ENCODE measurements at places on chromosomes 6 and 20.

- peak; percentile 7 for DNase-seq
Measured at GRCh38 chr6:136886091-136886490, 36.0 kb upstream of the SLC35D3 start.

DNA sequence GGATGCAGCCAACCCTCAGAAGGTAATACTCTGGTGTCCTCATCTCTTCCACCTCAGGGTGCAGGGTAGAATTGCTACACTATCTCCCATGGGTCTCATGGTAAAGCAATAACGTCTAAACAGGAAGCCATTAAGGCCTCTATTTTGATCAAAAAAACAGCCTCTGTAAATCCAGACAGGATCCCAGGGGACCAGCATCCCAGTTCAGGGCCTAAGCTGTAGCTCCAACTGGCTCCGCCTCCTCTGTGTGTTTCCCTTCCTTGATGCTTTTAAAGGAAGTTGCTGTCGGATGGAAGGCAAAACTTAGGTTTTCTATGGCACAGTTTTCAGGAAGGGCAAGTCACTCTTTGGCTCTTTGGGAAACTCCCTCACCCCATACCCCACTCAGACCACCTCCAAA is 222.0 kb downstream of the MAFB start:
- DNase-seq: no peak

DNA sequence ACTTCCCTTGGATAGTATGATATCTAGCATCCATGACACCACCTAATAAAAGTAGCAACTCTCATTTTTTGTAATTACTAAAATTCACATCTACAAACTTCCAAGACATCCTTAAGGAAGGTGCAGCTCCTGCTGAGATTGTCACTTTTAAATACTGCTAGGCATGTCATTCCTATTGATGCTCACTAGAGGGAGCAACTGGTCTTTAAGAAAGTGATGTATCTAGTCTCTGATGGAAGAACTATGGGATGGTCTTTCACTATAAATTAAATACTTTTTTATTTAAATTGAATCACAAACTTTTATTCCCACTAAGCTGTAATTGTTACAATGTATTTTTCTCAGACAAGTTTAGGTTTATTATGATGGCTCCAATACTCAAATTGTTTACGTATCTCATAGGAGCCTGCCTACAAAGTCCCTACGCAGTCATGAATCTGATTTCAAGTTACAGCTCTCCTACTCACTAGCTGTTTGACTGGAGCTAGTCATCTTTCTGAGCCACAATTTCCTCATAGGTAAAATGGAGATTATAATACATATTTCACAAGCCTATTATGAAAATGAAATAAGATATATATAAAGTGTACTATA is 8.1 kb upstream of the TSPYL1 start:
- peak; percentile 45 for DNase-seq

GRCh38 chr6:95489185-95489863 is 88.0 kb upstream of the MANEA start:
- DNase-seq: no peak

DNA sequence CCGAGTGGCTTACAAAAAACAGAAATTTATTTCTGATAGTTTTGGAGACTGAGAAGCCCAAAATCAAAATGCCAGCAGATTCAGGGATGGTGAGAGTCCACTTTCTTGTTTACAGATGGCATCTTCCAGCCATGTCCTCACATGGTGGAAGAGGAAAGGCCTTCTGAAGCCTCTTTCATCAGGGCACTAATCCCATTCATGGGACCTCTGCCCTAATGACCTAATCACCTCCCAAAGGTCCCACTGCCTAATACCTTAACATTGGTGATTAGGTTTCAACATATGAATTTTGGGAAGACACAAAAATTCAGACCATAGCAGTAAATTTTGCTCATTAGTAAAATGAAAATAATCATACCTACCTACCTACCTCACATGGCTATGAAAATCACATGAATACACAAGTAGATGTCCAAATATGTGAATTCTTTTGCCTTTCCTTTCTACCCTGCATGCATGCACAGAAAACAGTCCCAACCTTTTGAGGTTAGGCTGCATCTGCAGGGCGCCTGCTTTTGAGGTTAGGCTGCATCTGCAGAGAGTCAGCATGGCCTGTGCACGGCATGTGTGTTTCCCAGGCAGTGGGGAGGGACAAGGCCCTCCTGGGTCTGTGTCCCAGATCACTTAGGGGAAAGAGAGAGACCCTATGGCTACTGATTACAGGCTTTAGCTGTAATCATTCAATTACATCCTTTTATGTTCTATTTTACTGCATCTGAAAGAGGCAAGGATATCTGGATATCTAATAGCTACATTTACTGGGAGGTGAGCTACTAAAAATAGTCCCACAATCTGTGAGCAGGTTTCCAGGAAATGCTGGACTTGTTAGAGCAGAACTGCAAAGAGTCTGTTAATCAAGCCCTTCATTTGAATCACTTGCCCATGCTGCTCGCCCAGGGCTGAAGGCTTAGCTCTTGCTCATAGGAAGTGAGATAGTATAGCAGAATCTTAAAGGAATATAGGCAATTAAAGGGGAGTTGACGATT is 497.7 kb upstream of the MARCKS start:
- no peak for DNase-seq

DNA sequence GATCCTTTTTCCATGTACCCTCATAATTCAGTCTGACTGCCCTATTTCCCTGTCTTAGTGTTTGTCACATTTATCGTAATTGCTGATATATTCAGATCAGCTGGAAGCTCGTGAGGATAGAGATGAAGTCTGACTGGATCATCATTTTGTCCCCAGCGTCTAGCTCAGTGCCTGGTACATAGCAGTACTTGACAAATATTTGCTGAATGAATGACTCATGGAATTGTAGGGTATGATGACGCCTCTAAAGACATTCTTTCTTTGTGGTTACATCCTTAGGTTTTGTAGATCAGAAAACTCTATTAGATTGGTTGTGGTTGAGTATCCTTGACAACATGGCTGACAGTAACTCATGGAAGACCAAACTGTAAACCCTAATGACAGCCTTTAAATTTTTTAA is 68.9 kb downstream of the MTHFD1L start:
- no peak for DNase-seq

- no peak for DNase-seq
Measured at GRCh38 chr20:52172392-52173047, 19.1 kb downstream of the ZFP64 start.

DNA sequence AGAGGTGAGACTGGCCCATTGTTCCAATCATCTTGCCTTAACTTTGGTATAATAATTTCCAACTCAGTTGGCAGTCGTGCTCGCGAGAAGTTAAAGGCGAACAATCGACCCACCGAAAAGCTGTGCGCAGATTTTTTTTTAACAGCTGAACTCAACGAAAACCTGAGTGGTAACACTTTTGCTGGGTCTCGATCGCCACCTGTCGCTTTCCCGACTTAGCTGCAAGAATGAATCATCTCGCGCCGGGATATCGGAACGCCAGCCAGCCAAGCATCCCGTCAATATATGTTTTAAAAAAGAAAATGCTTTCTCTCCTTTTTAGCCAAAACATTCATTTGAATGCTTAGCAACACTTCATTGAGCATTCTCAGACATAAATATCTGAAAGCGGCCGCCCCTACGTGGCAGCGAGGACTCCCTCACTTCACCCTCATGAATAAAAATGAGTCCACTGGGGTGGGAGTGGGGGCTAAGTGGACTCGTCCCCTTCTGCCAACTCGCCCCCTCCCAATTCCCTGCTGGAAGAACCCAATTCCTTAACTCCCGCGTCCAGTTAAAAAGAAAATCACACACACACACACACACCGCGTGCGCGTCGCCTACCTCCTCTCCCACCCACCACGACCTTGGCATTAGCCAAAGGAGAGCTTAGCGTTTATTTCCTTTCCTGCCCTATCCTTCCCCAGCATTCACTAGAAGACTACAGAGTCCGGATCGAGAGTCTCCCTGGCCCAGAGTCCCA is 1.5 kb downstream of the COL12A1 start:
- peak; percentile 51 for DNase-seq

DNA sequence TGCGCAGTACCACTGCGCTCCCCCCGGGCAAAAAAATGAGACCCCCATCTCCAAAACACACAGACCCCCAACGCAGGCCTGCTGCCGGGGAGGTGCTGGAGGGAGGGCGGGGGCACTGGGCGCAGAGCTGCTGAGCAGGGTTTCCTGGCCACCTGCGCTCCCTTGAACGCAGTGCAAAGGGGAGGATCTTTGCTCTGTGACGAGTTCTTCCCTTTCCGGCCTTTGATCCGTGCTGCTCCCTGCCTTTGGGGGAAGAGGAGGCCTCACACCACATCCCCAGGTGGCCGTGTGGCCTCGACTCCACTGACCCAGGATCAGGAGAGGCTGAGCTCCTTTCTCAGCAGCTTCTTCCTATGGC is 8.9 kb upstream of the COL20A1 start:
- DNase-seq: no peak

DNA sequence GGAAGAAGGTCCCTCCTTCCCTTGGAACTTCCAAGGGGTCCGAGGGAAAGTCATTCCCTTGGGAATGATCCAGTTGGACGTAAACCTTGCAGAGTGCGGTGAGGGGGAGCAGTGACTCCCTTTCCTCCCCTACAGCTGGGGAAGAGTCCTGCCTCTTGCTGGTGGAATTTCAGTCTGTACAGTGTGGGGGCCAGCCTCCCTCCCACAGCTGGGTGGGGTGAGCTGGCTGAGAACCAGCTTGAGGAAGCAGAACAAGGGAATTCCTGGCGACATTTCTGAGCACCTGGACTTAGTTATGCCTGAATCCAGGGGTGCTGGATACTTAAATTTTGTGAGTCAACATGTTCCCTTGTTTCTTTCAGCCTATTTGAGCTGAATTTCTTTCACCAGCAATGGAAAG is 152.0 kb downstream of the ANKRD60 start:
- DNase-seq: no peak
